K562 (cell line): ENCODE measurements at places on chromosomes 12 and 14.

DNA sequence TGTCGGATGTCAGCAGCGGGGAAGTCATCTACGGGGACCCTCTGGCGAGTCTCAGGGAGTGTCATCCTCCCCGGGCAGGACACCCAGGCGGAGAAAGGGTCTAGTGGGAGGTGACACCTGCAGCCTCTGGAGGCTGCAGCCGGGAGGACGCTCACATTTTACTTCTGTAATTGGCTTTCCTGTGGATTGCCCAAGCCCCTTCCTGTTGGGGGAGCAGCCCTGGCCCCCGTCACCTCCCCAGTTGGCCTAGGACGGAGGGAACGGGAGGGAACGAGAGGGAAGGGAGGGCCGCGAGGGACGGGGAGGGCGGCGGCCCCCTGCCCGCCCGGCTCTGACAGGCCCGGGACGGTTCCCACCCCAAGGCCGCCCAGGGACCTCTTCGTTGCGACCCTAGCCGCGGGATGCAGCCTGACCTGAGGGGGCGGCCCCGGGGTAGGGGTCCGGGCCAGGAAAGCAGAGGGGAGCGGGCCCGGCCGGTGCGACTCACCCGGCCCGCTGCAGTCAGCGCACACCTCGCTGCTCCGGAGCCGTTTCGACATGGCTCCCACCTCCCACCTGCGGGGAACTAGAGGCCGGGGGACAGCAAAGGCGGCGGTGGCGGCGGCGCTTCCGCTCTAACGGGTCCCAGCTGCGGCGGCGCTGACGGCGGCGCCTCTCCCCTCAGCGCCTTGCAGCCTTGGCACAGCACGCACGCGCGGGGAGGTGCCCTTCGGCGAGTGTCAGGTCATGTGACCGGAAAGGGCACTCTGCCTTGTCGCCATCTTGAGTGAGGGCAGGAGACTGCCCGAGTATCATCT, at the start of gene GIT2:
TSS of gene GIT2 (minus strand) at position 683 of the 797 bp plus-strand sequence. CDS start at position 539, 144 bp downstream.
- peak; percentile 90 for DNase-seq

DNA sequence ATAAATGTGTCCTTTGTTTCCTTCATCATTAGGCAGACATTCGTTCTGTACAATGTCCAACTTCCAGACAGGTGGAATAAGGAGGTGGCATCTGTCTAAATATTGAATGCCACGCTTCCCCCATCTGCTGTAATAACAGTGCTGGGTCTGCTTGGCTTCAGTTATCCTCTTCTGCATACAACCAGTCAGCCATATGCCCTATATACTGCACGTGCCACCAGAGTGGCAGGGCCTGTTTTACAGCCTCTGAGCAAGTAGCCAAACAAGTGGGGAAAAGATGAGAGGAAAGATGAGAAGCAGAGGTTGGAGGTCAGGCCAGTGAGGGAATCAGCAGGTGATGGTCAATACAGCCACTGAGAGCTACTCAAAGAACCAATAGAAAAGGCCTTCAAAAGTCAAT, 55.4 kb downstream of the OTX2 start:
- DNase-seq, result no peak

DNA sequence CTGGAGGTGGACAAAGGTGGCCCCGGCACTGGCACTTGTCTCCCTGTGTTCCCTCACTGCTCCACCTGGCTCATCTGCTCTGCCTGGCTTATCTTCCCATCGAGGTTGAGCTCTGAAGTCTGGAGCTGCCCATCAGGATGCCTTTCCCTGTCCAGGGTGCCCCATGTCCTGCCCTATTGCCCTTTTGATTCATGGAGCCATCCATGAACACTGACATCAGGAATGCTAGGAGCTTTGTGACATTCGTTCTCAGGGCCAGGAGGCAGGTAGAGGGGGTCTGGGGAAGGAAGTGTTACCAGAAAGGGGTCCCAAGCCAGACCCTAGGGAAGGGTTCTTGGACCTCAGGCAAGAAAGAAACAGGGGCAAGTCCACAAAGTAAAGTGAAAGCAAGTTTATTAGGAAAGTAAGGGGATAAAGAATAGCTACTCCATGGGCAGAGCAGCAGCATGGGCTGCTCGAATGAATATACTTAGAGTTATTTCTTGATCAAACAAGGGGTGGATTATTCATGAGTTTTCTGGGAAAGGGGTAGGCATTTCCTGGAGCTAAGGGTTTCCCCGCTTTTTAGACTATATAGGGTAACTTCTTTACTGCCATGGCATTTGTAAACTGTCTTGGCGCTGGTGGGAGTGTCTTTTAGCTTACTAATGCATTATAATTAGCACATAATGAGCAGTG, 51.6 kb downstream of the RIN3 start:
- DNase-seq, result no peak

DNA sequence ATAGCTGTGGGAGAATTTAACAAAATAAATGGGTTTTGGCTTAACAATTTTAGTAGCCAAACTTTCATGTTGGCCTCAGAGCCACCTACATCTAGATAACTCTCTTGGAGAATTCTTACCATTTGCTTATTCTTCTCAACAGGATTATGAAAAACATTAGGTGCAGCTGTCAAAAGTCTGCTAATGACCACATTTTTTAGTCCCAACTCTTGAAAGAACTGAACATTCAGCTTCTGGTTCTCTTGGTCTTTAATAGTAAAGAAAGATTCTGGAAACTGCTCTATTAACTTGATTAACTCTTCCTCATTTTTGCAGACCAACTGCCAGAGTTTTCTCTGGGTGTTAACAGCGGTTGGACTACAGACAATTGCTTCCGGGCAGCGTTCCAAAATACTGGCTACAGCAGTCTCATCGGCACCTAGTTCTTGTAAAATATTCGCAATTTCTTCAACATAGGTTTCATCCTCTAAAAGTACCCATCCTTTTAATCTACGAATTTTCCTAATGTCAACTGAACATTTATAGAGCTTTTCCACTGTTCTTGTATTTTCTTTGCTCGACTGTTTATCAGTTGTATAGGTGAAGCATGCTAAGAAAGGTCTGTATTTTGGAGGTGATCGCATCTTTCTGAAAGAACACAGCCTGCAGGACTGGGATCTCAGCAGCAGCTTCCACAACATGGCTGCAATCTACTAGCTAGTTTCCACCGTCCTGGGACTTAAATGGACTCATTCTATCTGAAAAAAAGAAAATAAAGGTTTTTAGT, 8.7 kb downstream of the MTERF2 start:
- DNase-seq, result peak; percentile 83

DNA sequence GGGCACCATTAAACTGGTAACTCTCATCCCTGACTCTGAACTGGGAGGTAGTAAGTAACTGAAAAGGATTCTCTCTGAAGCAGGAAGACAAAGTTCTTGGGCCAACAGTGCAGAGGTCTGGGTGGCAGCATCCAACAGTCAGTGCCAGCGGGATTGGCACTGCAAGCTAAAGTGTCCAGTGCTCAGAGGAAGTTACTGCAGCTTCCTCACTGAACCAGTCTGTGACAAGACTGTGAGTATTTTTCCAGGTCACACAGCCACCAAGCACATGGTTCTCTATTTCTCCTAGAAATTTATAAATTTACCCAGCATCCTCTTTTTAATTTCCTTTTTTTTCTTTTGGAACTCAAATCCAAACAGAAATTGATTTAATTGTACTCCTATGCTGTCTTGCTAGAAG, 81.6 kb upstream of the FAR2 start:
- DNase-seq, result no peak

GRCh38 chr14:31834616-31835015, 242.5 kb upstream of the ARHGAP5 start:
- DNase-seq, result no peak

GRCh38 chr14:75492832-75493591, 29.3 kb upstream of the BATF start:
- DNase-seq, result no peak

DNA sequence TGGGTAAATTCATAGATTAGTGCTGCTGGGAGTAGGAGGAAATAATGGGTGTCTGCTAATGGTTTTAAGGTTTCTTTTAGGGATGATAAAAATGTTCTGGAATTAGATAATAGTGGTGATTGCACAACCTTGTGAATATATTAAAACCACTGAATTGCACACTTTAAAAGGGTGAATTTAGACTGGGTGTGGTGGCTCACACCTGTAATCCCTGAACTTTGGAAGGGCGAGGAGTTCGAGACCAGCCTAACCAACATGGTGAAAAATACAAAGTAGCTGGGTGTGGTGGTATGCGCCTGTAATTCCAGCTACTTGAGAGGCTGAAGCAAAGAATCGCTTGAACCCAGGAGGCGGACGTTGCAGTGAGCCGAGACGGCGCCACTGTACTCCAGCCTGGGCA, 1.3 kb downstream of the RAD52 start:
- no peak for DNase-seq

DNA sequence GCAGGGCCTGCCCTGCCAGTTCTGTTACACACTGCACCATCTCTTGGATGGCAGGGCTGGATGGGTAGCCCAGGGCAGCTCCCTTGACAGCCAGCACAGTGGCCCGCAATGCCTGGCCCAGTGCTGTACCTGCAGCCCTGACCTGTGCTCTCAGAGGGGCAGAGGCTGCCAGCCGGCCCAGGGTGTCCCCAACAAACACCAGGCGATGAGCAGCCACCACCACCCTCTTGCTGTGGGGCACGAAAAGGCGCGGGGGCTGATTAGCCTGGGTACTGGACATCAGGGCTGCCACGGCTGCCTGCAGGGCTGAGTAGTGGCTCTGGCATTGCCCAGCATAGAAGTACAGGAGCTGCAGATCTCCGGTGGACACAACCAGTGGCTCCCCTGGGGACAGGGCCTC, 4.6 kb upstream of the SLC22A17 start:
- no peak for DNase-seq
